ENCODE measurements at places on chromosomes 6 and 20.

GRCh38 chr20:42484335-42484734 lies 705.4 kb downstream of the PTPRT start:
- no peak for DNase-seq

GRCh38 chr6:29525311-29525639 lies 34.3 kb downstream of the UBD start:
- DNase-seq, result no peak

GRCh38 chr20:47862574-47863240 lies 77.4 kb upstream of the SULF2 start:
- DNase-seq, result no peak

DNA sequence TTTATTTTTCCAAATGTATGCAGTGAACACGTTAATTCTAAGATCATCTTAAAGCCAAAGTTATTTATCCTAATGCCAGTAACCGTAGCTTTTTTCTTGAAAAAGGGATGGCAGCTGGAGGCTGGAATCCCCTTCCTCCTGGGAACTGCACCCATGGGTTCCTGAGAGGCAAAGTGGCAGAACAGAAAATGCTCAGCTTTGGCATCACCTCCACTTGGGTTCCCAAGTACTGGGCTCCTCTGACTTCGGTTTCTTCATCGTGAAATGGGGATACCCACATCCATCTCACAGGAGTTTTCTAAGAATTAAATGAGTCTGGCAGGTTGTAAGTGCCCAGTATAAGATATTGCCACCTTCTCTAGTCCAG lies 6.2 kb upstream of the DDX43 start:
- no peak for DNase-seq

- DNase-seq, result no peak
Observed at GRCh38 chr6:45736134-45736533, 279.5 kb downstream of the CLIC5 start.

DNA sequence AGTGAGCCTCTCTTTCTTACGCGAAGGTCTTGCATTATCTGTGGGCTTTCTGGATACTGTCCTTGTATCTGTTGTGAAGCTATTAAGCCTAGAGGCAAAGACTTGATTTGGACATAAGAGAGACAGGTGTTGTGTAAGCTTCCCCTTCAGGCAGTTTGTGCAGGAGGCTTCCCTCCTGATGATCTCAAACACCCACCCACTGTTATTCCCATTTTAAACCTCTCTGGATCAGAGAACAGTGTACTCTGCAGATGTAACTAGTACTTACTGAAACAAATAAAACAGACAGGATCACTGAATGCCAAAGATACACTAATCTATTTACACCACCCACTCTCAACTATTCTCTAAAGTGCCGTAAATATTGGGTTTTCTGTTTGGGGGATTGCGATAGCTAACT lies 113.8 kb upstream of the RAB32 start:
- DNase-seq, result no peak

DNA sequence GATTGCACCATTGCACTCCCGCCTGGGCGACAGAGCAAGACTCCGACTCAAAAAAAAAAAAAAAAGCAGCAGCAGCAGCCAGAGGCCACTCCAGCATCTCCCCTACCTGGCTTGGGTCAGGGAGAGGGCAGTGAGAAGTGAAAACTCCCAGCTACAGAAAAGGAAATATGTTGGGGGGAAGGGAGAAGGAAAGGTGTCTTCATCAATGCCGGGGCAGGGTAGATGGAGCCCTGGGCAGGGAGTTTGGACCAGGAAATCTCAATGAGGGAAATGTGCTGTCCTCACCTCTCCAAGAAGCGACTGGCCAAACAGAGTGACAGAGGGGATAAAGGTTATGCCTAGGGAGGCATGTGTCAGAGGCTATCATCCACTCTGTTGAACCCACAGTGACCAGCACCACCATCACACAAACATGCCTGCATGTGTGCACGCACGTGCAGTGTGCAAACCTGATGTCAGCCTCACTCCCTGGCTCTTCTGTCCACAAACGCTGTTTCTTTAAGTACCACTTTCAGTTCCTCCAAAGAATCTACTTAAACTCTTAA lies 887 bp upstream of the AIF1 start:
- DNase-seq, result no peak

DNA sequence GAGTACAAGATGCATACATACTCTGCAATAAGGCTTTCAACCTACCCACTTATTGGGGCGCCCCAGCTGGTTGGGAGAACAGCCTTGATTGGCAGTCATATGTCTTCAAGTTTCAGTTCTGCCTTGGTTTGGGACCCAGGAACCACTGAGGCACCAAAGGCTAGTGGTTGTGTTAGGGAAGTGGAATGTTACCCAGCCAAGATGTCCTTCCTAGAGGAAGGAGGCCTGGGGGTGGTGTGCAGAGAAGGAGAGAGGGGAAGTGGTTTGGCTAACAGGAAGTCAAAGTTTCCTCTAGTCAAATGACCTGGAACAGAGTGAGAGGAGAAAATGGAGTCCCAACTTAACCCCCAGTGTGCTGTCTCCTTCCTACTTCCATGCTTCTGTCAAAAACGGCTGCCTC lies 59.4 kb downstream of the CD164 start:
- DNase-seq, result no peak

GRCh38 chr6:117451671-117452070 lies 25.9 kb upstream of the ROS1 start:
- no peak for DNase-seq

GRCh38 chr20:59932616-59933295 lies 681 bp downstream of the SYCP2 start:
- no peak for DNase-seq

DNA sequence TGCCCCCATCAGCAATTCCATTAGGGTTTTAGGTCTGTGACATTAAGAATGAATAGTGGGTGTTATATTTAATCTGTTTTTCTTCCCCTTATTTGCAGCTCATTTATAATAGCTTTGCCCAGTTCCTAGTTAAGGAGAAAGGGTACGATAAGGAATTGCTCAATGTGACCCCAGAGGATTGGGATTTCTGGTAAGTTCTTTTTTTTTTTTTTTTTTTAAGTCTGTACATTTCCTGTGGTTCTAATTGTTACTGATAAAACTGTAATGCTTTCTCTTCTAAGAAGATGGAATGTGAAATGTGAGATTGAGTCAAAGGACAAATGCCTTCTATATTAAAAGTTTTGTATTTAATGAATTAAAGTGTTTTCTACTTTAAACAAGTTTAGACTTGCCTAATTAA lies 5.5 kb downstream of the NT5DC1 start:
- no peak for DNase-seq

- DNase-seq, result no peak
Observed at GRCh38 chr6:132683543-132683942, 24.6 kb upstream of the TAAR1 start.

- DNase-seq, result no peak
Observed at GRCh38 chr6:108156938-108157233, 8.9 kb upstream of the NR2E1 start.

- peak; percentile 2 for DNase-seq
Observed at GRCh38 chr6:138654715-138655634, 118.6 kb upstream of the CCDC28A start.

GRCh38 chr20:61569825-61570224 lies 317.8 kb downstream of the CDH4 start:
- no peak for DNase-seq

GRCh38 chr6:38871741-38872568 lies 156.8 kb downstream of the DNAH8 start:
- DNase-seq, result peak; percentile 23

GRCh38 chr6:159899994-159900745 lies 9.4 kb downstream of the MAS1 start:
- DNase-seq, result no peak

- no peak for DNase-seq
Observed at GRCh38 chr6:141618180-141618581, 514.5 kb upstream of the GJE1 start.

GRCh38 chr20:5495939-5496338 lies 179.2 kb upstream of the PROKR2 start:
- DNase-seq, result no peak

- DNase-seq, result peak; percentile 22
Observed at GRCh38 chr6:101396548-101397173, 3.2 kb downstream of the GRIK2 start.

DNA sequence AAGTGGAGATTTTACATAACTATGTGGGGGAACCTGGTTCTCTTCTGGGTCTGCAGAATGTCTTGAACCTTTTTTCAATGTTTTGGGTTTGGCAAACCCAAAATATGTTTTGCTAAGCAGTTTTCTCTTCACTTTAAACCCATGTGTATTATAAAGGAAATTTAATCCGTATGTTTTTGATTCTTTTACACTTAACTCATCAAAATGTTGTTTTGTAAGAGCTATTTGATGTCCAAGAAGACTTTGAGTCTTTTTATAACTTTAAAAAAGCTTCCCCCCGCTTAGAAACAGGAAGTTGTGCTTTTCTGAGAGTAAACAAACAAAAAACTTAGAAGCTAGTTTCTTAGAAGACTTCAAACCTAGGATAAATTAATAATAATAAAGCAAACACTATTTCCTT lies 81.9 kb upstream of the CEP162 start:
- no peak for DNase-seq

DNA sequence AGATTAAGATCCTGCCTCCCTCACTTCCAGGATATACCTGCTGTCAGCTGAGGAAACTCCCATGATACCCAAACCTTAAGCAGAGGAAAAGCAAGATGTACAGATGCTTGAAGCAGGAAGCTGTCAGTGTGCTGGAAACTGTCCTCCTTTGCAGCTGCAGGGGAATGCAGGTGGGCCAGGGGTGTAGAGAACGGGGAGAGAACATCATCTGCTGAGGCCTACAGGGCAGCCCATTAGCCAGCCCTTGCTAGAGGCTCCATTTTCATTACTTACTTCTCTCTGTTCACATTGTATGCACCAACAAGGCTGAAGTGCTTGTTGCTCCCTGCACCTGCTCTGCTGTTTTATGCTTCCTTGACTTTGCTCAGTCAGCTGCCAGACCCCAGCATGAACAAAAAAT lies 119.1 kb downstream of the PRND start:
- DNase-seq, result no peak

GRCh38 chr6:127120023-127120786 lies 1.7 kb downstream of the RSPO3 start:
- DNase-seq, result no peak

DNA sequence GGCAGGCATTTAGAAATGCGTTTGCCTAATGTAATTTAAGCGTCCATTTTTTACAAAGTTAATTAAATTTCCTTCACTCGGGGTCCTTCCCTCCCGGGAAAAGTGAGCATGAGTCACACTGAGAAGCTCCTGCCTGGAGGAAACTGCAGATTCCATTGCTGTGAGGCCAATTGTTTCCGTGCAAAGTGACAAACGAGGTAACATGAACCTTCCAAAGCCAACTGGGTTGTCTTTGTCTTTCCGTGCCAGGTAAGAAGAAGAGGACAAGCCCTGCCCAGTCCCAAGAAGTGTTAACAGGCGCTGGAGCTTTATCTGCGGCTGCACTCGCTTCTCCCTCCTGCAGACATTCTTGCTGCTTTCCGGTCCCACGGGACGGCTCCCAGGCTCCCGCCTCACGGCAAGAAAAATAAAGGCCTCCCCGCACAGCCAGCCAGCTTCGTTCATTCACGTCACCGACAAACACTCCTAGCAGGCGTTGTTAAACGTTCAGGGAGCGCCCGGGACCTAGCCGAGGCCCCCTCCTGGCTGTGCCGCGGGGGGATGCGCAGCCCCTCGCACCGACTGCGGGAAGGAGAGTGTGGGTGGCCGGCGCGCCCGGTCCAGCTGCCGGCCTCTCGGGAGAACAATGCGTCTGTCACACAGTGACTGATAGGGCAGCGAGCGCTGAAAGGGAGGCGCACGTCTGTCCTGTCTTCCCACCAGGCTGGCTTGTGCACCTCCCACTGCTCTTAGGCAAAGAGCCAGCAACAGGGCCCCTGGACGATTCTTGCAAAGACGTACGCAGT lies 61.5 kb upstream of the HDDC2 start:
- no peak for DNase-seq

Data from stimulated activated CD4-positive, alpha-beta T cell treated with anti-CD3 and anti-CD28 coated beads, Interleukin-12 subunit alpha, Interleukin-12 subunit beta, amount 100 ng/mL, for 24 hours (primary cell).